ENCODE measurements at places on chromosomes 6 and 20.
A peak's percentile ranks its signal among the peaks of the same experiment; 100 is the strongest.

- DNase-seq, result peak; percentile 32
Measured at GRCh38 chr20:16575390-16576140, 2.3 kb upstream of the KIF16B start.

GRCh38 chr20:37622728-37623127, 71.1 kb upstream of the CTNNBL1 start:
- peak; percentile 12 for DNase-seq

GRCh38 chr20:31870726-31871617, 538 bp downstream of the TTLL9 start:
- no peak for DNase-seq

DNA sequence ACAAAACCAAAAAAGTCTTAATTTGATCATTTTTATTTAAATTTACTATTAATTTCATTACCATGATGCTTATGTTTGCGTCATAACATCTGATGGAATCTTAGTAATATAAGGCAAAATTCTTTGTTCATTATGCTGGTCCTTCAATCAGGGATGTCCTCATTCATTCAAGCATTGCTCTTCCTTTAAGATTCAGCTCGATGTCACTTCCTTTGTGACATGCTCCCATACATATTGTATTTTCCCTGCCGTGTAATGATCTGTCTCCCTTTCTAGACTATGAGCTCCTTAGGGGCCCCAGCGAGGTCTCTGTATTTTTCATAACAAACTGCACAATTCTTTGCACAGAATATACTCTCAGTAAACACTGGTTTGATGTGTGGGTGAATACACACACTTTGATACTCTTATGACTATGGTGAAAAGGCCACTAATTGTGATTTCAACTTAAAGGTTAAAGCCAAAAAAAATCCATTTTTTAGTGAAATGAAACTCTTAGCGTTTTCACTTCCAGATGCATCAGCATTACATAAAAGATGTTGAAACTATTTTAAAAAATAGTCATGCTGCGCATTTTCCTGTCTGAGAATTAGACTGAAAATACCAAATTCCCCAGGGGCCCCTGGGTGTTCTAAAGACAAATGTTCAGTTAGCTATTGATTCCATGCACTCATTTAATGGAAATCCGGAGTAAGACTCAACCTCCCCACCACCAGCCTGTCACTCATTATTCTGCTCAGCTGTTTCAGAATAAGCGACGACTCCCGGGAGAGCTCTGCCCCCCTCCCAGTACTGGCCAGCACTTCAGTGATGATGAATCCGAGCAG, 169.7 kb downstream of the ATXN1 start:
- DNase-seq, result no peak

DNA sequence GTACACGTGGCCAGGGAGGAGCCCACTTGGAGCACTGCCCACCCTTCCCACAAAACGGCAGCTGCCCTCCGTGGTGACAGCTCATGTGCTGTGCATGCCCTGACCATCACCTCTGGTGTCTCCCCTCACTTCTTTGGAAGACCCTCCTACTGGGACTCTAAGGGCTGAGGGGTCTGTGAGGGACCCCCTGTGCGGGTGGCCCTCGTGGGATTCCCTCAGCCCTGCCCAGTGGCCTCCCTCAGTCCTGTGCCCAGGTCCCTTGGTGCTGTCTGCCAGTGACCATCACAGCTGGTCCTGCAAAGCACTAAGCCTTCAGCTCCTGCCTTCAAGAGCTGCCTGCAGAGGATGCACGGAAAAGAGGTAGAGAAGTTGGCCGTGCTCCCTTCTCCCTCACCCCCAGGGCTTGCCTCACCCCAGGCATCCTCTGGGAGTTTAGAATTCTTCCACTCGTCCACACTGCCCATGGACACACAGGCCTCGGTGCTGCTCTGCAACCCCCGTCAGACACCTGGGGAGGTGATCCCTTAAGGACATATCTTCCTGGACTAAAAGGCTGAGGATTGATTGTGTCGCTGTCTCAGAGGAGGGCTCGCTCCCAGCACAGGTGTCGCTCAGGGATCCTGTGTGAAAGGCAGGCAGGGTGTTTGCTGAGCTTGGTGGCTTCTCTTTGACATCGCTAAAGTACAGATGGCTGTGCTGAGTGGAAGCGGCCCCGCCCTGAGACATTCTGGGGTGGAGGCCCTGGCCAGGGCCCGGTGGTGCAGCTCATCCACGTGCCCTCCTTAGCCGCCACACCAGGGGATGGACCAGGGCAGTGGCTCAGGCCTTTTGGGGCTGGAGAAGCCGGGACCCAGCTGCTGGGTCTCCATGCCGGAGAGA, 119.5 kb upstream of the FRMD1 start:
- no peak for DNase-seq

DNA sequence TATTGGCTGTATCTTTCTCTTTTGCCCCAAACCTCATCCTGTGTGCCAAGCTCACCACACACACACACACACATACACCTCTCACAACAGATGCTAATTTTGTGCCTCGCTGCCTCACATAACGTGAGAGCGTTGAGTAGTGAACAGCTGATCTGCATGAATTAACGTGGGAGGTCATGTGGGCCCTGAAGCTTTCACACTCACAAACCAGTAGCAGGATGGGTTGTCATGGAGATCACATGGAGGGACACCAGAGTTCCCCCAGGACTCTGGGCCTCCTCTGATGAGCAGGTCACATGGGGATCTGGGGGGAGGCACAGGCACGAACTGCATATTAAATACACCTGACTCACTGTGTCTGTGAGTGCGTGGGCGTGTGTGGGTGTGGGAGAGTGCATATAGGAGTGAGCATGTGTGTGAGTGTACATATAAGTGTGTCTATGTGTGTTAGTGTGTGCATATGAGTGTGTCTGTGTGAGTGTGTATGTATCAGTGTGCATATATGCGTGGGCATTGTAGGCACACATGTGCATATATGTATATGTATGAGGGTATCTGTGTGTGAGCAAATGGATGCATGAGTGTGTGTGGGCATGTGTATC, 62.7 kb upstream of the SULF2 start:
- DNase-seq, result no peak

GRCh38 chr6:6875818-6876470, 231.8 kb upstream of the RREB1 start:
- no peak for DNase-seq

DNA sequence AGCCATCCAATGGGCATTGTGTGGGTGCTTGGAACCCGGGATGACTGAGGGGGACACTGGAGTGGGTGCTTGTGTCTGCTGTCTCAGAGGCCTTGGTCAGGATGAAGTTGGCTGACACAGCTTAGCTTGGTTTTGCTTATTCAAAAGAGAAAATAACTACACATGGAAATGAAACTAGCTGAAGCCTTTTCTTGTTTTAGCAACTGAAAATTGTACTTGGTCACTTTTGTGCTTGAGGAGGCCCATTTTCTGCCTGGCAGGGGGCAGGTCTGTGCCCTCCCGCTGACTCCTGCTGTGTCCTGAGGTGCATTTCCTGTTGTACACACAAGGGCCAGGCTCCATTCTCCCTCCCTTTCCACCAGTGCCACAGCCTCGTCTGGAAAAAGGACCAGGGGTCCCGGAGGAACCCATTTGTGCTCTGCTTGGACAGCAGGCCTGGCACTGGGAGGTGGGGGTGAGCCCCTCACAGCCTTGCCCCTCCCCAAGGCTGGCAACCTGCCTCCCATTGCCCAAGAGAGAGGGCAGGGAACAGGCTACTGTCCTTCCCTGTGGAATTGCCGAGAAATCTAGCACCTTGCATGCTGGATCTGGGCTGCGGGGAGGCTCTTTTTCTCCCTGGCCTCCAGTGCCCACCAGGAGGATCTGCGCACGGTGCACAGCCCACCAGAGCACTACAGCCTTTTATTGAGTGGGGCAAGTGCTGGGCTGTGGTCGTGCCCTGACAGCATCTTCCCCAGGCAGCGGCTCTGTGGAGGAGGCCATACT, 49.4 kb downstream of the PYGB start:
- no peak for DNase-seq

DNA sequence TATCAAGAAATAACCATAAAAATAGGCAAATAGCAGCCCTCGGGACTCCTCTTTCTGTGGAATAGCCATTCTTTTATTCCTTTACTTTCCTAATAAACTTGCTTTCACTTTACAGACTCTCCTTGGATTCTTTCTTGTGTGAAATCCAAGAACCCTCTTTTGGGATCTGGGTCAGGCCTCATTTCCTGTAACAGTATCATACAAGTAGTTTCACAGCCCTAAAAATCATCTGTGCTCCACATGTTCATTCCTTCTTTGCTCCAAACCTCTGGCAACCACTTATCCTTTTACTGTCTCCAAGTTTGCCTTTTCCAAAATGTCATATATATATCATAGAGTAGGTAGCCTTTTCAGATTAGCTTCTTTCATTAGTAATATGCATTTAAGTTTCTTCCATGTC, 13.5 kb upstream of the NT5E start:
- DNase-seq, result no peak

DNA sequence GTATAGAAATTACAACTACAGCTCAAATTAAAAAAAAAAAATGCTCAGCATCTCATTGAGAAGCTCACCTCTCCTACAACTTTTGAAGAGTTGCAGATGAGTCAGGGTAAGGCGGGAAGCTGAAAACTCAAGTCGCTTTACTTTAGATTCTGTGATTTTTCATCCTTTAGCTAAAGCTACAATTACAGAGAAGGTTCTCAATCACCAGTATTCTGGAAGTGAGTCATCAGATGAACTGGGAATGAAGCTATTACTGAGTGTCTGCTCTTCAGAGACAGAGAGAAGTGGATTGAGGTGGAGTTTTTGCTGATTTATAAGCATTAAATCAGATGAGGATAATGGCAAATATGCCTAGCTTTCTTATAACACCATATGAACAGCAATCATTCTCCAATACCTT, 91.9 kb downstream of the TFAP2A start:
- DNase-seq, result no peak

DNA sequence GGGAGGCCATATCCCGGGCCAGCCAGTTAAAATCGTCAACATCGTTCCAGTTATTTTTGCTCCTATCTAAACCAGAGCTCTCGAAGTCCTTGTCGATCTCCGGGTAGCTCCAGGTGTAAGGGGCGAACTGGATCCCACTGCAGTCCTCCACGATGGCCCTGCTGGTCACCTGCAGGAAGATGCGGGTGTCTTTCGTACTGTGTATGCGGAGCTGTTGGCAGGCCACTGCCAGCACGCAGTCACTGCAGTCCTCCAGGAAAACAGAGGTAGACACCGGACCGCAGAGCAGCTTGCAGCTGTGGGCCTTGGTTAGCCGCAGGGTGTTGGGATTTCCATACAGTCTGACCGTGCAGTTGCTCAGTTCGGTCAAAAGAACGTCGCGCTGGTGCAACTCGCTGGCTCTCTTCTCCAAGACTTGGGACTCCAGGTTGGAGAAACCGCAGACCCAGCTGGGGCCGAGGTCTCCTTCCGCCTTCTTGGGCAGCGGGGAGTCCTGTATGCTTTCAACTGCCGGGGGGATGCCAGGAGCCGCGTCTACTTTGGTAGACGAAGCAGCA, 742 bp downstream of the TBCC start:
- DNase-seq, result peak; percentile 53
